ENCODE measurements at places on chromosomes 6 and 20.

DNA sequence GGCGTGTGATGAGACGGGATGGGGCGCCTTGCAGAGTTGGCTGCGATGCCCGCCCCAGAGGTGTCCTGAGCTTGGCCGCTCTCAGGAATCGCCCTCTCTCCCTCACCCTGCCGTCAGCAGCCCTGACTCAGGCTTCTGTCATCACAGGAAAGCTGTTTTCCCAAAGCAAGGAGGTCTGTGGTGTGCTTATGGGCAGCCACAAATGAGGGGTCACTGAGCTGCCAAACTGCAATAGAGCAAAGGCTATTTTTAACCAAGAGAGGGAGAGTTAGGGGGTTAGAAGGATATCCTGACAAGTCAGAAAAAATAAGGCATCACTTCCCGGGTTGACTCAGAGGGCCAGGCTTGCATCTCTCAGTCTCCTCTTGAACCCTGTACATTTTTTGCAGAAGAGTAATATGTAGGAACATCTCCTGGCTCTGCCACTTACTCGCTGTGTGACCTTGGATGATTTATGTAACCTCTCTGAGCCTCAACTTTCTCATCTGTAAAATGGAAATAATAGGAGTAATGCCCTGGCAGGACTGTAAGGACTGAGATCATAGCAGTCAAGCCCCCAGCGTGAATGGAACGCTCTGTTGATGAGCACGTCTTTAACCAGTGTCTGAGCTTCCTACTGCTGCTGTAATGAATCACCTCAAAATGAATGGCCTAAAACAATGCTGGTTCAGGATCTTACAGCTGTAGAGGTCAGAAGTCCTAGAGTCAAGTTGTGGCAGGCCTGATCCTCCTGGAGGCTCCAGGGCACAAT, 181.9 kb downstream of the NFATC2 start:
- H3K27ac ChIP-seq, result no peak overlapping the region
- H3K4me1 ChIP-seq, result no peaks in the 10 kb centered on the region
- DNase-seq, result no peak
- peaks cover 4% of the 10 kb centered on the region for H3K36me3 ChIP-seq
- H3K4me3 ChIP-seq, result no peak overlapping the region
- H3K27me3 ChIP-seq, result no peaks in the 10 kb centered on the region

- no peaks in the 10 kb centered on the region for H3K4me1 ChIP-seq
- H3K27ac ChIP-seq, result no peak overlapping the region
- no peaks in the 10 kb centered on the region for H3K27me3 ChIP-seq
- H3K4me3 ChIP-seq, result no peak overlapping the region
- DNase-seq, result no peak
Measured at GRCh38 chr6:127582777-127583462, 5.9 kb downstream of the C6orf58 start.

DNA sequence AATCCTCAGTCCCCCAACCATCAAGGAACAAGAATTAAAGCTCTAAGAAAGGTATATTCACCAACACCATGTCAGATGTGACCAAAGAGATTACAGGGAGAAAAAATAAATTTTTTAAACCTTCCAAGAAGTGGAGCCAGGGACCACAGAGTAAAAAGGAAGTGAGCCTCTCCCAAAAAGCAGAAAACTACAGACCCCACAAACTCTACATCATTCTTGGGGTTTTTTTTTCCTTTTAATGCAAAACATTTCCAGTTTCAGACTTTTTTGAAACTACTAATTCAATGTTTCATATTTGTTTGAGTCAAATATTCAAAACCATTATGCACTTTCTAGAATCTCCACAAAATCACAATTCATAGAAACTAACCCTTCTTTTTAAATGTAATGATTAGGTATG, 6.8 kb upstream of the IL17F start:
- no peak for DNase-seq
- H3K4me3 ChIP-seq, result no peak overlapping the region
- H3K27ac ChIP-seq, result no peak overlapping the region

DNA sequence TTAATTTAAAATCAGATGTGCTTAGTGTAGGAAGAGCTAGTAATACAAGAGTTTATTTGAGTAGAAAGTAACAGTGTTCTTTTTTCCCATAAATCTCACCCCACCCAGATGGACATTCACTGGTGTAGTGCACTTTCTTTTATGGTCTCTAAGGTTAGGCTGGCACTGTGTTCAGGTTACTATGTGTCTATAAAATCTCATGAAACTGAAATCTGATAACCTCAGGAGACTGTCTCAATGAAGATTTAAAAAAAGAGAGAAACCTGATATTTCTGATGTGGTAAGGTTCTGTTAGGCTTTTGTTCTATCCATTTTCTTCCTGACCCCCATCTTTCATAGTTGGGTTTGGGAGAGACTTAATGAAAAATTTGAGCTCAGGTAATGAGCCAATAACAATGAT, 101.2 kb upstream of the CLVS2 start:
- H3K27ac ChIP-seq, result no peak overlapping the region
- H3K4me1 ChIP-seq, result no peaks in the 10 kb centered on the region
- H3K36me3 ChIP-seq, result no peaks in the 10 kb centered on the region
- H3K4me3 ChIP-seq, result no peak overlapping the region

GRCh38 chr6:125944434-125944816, 12.1 kb upstream of the HINT3 start:
- no peaks in the 10 kb centered on the region for H3K36me3 ChIP-seq
- no peak for DNase-seq
- H3K27me3 ChIP-seq, result no peaks in the 10 kb centered on the region
- no peak overlapping the region for H3K4me3 ChIP-seq

DNA sequence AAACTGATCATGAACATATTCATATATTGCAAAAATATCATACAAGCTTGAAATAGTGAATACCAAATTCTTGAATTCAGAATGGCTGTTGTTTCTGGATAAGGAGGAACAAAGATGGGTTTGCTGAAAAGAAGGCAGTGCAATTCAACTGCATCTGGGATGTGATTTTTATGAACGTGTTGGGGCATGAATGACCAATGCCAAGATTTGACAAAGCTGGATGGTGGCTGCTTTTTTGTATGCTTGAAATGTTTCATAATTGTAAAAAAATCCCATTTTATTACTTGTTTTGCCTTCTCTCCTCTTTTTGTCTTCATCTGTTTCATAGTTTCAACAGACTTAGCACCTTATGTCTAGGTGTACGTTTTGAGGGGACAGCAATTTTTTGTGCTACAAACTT, 36.8 kb upstream of the BCAS1 start:
- H3K27me3 ChIP-seq, result no peaks in the 10 kb centered on the region
- H3K27ac ChIP-seq, result no peak overlapping the region
- H3K4me1 ChIP-seq, result no peaks in the 10 kb centered on the region

DNA sequence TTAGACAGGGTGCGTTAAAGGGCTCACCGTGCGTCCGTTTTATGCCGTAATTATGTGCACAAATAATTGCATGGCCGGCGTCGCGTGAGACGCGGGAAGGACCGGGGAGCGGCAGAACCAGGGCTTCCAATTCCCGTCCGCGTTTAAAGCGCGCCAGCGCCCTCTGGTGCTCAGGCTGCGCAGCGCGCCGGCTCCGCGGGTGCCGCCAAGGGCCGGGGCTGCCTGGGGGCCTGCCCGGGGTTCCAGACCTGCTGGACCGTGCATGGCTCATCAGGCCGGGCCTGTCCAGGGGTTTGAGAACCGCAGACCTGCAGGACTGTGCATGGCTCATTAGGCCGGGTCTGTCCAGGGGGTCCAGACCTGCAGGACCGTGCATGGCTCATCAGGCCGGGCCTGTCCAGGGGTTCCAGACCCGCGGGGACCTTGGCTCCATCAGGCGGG, 369.0 kb downstream of the THBS2 start:
- no peak overlapping the region for H3K4me3 ChIP-seq
- DNase-seq, result peak; percentile 87
- H3K36me3 ChIP-seq, result 0 out of 3 replicates have a peak, but pooled peaks cover 2% of the 10 kb centered on the region
- no peaks in the 10 kb centered on the region for H3K4me1 ChIP-seq

DNA sequence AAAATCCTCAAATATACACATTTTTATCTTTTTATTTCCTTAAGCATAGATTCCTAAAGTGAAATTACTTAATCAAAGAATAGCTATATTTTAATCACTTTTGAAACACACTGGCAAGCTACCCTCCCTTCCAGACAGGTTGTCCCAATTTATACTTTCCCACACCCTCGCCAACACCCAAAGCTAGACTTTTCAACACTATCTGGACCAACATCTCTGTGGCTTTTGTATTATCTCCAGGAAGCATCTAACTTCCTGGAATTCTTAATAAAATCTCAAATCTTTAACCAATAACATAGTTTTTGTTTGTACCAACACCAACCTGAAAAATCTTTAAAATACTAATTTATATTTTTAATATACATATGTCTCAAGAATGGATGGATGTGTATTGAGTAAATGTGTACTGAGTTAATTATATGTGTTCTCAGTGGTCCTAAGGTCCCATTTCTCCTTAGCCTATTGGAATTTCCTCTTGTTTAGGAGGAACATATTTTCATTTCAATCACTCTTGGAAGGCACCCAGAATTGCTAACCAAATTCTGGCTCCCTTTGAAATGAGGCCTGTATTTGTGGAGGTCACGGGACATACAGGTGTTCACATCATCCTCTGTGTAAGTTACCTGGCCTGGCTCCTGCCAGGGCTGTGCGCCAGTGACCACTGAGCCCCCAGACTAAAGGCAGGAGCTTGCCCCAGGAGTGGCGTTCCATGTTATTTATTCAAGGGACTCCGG, 17.4 kb upstream of the GFOD1 start:
- H3K27me3 ChIP-seq, result no peaks in the 10 kb centered on the region
- peaks cover 1% of the 10 kb centered on the region for H3K36me3 ChIP-seq
- H3K4me3 ChIP-seq, result no peak overlapping the region
- no peak for DNase-seq

GRCh38 chr20:8394308-8394945, 262.4 kb downstream of the PLCB1 start:
- H3K4me1 ChIP-seq, result no peaks in the 10 kb centered on the region
- H3K36me3 ChIP-seq, result no peaks in the 10 kb centered on the region
- no peak for DNase-seq
- no peak overlapping the region for H3K27ac ChIP-seq
- no peak overlapping the region for H3K4me3 ChIP-seq
- H3K27me3 ChIP-seq, result no peaks in the 10 kb centered on the region

DNA sequence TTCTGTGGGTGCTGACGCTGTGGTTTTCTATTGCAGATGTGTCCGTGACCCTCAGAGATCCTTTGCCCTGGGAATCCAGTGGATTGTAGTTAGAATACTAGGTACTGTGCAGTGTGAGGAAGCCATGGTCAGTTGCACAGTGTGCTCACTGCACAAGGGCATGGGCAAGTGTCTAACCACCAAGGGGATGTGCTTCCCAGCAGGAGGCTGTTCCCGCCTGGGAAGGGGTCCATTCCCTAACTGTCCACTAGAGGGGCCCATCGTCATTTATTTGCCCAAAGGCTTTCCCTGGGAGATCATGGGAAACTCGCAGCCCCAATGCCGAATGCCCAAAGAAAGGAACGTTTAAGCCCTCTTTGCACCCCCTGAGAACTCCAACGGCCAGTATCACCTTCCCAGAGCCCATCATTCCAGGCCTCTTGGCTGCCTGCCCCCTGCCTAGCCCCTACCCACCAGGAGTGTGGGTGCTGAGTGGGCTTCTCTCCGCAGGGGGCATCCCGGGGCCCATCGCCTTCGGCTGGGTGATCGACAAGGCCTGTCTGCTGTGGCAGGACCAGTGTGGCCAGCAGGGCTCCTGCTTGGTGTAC, 26.2 kb downstream of the SLCO4A1 start:
- no peak overlapping the region for H3K4me3 ChIP-seq
- no peaks in the 10 kb centered on the region for H3K4me1 ChIP-seq
- H3K27me3 ChIP-seq, result no peaks in the 10 kb centered on the region
- DNase-seq, result peak; percentile 73
- no peak overlapping the region for H3K27ac ChIP-seq
- no peaks in the 10 kb centered on the region for H3K36me3 ChIP-seq

GRCh38 chr20:24798930-24799705, 150.0 kb upstream of the CST7 start:
- H3K4me3 ChIP-seq, result no peak overlapping the region
- H3K27ac ChIP-seq, result no peak overlapping the region
- H3K36me3 ChIP-seq, result no peaks in the 10 kb centered on the region
- H3K27me3 ChIP-seq, result no peaks in the 10 kb centered on the region
- H3K4me1 ChIP-seq, result no peaks in the 10 kb centered on the region

DNA sequence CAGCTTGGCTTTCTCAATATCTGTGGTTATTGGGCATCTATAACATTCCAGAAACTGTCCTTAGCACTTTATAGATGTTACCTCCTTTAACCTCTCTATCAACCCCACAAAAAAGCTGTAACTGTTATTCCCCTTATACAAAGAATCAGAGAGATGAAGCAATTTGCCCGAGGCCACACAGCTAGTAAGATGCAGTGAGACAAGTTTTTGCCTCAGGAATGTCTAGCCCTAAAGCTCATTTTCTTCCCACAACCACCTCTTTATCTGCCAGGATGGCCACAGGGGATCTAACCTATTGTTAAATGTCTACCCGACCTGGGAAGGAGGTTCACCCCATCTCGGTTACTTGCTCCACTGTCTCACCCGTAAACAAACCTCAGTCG, 31.9 kb upstream of the TCP11 start:
- H3K36me3 ChIP-seq, result peaks cover 5% of the 10 kb centered on the region
- DNase-seq, result no peak
- H3K4me1 ChIP-seq, result no peaks in the 10 kb centered on the region

DNA sequence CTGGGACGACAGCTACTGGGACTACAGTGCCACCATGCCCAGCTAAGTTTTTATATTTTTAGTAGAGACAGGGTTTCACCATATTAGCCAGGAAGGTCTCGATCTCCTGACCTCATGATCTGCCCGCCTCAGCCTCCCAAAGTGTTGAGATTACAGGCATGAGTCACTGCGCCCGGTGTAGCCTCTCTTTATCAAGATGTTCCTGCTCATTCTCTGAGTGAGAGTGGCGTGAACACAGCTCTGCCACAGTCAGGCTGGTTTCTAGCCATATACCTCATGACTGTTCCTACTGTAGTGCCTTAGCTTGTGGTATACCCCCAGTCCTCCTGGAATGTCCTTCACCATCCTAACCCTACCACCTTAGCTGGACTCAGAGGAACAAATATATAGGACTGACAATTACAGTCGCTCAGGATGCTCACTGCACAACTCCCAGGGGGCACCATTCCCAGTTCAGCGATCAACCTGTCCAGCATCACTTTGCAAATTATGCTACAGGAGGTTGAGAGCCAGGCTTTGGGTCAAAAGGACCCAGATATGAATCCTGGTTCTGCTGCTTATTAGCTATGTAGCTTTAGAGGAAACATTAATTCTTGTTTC, 86.3 kb downstream of the CHMP4B start:
- no peak overlapping the region for H3K27ac ChIP-seq
- no peaks in the 10 kb centered on the region for H3K36me3 ChIP-seq
- H3K4me3 ChIP-seq, result no peak overlapping the region
- no peaks in the 10 kb centered on the region for H3K4me1 ChIP-seq

- H3K4me1 ChIP-seq, result no peaks in the 10 kb centered on the region
- peak overlapping the region; percentile 90 for H3K4me3 ChIP-seq
- no peaks in the 10 kb centered on the region for H3K27me3 ChIP-seq
- H3K36me3 ChIP-seq, result peaks cover 47% of the 10 kb centered on the region
Measured at GRCh38 chr20:62123450-62124118, 1.3 kb downstream of the LSM14B start.

- DNase-seq, result no peak
- H3K36me3 ChIP-seq, result peaks cover 3% of the 10 kb centered on the region
- H3K27me3 ChIP-seq, result no peaks in the 10 kb centered on the region
- no peak overlapping the region for H3K4me3 ChIP-seq
- H3K4me1 ChIP-seq, result peaks cover 7% of the 10 kb centered on the region
- H3K27ac ChIP-seq, result no peak overlapping the region
Measured at GRCh38 chr20:19419396-19419795, 207.0 kb downstream of the SLC24A3 start.
